ENCODE measurements at places on chromosomes 2 and 18.

DNA sequence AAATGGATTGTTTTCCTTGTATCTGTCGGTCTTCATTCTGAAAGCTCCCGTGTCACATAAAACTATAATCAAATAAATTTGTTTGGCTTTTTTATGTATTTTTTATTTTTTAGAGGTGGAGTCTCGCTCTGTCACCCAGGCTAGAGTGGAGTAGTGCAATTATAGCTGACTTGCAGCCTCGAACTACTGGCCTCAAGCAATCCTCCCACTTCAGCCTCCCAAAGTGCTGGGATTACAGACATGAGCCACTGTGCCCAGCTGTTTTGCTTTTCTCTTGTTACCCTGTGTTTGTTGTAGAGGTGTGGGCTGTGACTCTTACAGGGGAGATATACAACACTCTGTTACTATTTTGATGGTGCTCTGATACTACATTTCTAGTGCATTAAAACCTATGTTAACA is 2.2 kb downstream of the GALM start:
- DNase-seq: no peak

GRCh38 chr2:184599872-184600222 is 1.5 kb downstream of the ZNF804A start:
- DNase-seq: no peak

- no peak for DNase-seq
These were observed 40.1 kb upstream of the AKAIN1 start for GRCh38 chr18:5237083-5237722.

DNA sequence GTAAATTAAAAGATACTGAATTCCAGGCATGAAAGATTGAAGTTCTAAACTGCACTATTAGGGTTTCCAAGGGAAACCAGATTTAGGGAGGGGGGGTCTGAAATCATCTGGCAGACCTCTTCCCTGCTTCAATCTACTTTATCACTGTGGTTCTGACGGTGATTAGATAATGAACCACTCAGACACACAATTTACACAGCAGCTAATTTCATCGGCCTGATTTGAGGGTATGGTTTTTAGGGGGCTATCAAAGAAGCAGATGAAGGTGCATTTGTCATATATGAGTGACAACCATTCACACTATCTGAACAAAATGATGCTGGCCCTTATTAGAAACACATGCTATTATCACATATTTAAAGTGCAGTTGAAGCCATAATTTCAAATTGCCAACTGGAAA is 106.0 kb downstream of the OLA1 start:
- DNase-seq: no peak

DNA sequence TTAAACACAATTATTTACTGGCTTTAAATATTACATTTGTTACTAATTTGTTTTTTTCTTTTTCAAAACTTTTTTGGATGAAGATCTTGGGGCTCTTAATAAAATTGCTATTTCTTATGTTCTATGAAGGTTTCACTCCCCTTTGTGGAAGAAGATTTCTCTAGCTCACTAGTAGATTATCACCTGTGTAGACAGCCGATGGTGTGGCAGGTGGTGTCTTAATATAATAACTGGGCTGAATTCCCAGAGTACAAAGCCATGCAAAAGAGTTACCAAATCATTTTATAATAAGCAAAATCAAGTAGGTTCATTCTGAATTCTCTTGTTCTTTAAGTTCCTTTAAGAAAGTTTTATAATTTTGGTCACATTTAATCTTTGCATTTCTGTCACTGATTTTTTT is 233.7 kb downstream of the CCDC102B start:
- no peak for DNase-seq

- no peak for DNase-seq
These were observed 342.7 kb upstream of the CHAC2 start for GRCh38 chr2:53424902-53425301.

- DNase-seq: no peak
These were observed 39.2 kb downstream of the DPYSL5 start for GRCh38 chr2:26887151-26887550.

GRCh38 chr2:195659982-195660890 is 3.2 kb downstream of the SLC39A10 start:
- peak; percentile 80 for DNase-seq

DNA sequence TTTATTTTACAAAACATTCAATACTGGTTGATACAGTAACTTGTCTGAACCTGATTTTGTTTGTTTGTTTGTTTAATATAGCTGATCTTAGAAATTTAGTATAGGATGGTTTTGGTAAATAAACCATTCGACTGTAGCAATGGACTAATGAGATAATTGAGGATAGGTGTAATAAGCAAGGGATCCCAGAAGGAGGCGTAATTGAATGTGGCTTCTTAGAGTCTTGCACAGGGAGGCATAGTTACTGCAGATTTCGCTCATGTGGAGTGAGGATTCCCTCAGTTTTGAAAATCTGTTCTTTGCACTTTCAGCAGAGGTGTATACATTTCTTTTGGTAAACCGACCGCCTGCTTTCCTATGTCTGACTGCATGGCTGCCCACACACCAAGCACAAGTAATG is 709.6 kb downstream of the SOCS6 start:
- DNase-seq: no peak

GRCh38 chr2:42652086-42652485 is 83.7 kb downstream of the MTA3 start:
- peak; percentile 28 for DNase-seq

GRCh38 chr2:100812116-100812515 is 7.8 kb upstream of the NPAS2 start:
- DNase-seq: peak; percentile 39

DNA sequence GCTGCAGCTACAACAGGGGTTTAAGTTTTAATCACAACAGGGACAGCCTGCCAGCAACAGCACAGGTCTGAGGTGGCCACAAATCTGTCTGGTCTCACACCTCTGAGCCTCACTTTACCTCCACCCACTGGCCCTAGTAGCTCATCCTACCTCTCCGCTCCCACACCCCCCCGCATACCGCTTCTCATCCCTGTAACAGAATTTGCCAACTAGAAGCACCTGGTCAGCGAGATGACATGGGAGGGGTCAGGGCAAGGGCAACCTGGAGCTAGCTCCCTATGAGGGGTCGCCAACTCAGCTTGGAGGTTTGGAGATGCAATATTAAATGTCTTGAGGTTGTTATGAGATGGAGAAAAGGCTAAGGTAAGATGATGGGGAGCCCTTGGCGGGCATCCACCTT is 7.5 kb downstream of the CATIP start:
- DNase-seq: no peak

DNA sequence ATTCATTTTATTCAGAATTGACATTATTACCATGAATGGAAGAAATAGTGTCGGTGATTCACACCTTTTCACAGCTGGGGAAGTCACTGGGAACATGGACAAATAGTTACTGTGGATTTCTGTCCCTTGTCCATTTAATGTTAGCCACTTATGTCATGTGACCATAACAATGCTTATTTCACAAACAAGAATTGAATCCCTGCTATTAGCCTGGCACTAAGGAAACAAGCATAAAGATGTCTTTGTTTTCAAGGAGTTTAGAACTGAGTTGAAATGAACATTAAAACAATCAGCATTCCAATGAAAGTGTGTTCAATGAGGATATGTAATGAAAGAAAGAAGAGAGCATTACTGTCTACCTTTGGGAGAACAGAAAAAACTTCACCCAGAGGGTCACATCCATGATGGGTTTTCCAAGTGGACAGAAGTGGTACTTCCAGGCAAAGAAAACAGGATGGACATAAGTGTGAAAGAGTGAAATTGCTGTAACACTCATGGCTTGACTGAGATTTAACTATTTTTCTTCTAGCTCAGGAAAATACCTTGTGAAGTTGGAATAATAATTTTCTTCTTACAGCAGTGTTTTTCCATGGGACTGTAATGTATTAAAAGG is 324.5 kb upstream of the UBE2E3 start:
- no peak for DNase-seq

DNA sequence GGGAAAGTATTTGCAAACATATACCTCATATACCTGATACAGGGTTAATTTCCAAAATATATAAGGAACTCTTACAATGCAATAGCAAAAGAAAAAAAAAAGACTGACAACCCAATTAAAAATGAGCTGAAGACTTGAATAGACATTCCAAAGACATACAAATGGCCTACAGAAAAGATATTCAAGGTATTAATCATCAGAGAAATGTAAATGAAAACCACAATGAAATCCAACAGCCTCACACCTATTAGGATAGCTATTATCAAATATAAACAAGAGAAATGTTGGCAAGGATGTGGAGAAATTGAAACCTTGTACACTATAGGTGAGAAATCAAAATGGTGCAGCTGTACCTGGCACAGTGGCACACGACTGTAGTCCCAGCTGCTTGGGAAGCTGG is 25.7 kb downstream of the NR4A2 start:
- DNase-seq: no peak

DNA sequence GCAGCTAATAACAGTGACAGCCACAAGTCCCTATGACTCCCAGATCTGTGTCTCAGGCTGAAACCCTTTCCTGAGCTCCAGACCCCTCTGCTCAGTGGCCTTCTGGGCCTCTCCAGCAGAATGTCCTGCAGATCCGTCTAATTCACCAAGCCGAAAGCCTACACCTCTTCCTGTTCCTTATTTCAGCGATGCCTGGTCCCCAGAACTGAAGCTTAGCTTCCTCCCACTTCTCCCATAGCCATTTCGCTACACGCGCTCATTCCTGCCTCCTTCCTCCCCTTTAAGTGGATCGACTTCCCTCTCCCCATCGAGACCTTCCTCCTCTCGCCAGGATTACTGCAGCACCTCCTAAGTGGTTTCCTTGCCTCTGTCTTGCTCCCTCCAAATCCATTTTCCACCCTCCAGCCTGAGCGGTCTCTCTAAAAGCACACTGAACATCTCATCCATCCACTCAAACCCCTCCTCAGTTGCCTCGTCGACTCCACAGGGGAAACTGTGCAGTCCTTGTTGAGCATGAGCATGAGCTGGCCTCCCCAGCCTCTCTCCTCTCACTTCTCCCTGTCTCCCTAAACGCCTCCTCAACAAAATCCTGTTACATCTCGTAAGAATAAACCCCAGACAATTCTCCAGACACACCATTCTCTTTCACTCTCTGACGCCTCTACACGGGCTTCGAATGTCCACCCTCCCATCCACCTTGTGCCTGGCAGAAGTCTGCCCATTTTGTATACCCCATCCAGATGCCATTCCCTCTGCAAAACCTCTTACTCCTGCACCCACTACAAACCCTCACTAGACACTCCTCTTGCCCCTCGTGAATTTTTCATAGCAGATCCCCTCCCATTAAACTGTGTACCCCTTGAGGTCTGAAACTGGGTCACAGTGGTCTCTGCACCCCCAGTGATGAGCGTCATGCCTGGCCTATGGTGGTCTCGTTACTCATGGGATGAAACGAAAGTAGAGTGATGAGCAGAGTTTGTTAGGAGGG is 232.6 kb downstream of the ATAD2B start:
- no peak for DNase-seq

GRCh38 chr18:40292985-40293710 is 1661.9 kb upstream of the PIK3C3 start:
- DNase-seq: no peak

- DNase-seq: no peak
These were observed 147.4 kb downstream of the SOX11 start for GRCh38 chr2:5839550-5839949.

GRCh38 chr2:180456801-180457200 is 449.7 kb upstream of the CWC22 start:
- DNase-seq: no peak

- DNase-seq: no peak
These were observed 76.4 kb downstream of the SKA1 start for GRCh38 chr18:50451100-50451842.

DNA sequence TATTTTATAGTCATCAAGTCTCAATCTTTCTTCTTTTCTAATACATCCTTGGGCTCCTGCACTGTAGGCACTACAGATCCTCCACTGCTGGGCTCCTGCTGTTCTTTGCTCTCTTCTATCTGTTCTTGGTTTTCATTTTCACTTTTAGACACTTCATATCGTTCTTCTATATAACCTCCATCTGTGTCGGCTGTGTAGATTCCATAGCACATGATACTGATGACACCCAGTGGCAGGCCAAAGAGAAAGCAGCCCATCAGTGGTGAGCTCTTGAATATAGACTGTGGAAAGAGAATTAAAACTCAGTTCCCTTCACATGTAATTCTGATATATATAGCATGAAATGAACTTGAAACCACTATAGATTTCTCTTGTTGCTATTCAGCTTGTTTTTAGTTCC is 38.0 kb downstream of the TMX3 start:
- DNase-seq: no peak

GRCh38 chr18:28691496-28691840 is 514.5 kb upstream of the CDH2 start:
- no peak for DNase-seq

DNA sequence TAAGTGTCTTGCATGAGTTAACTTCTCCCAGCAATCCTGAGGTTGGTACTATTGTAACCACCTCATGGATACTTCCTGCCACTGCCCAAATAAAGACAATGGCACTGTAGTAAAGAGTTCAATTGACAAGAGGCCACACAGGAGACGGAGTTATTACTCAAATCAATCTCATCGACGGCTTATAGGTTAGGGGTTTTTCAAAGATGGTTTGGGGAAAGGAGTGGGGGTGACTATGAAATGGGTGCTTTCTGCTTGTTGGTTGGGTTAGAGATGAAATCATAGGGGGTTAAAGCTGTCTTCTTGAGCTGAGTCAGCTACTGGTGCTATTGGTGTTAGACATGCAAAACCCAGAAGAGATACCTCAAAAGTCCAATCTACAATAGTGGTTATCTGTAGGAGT is 1258.0 kb upstream of the ZEB2 start:
- DNase-seq: no peak

GRCh38 chr2:118588850-118589249 is 258.6 kb downstream of the EN1 start:
- DNase-seq: no peak

DNA sequence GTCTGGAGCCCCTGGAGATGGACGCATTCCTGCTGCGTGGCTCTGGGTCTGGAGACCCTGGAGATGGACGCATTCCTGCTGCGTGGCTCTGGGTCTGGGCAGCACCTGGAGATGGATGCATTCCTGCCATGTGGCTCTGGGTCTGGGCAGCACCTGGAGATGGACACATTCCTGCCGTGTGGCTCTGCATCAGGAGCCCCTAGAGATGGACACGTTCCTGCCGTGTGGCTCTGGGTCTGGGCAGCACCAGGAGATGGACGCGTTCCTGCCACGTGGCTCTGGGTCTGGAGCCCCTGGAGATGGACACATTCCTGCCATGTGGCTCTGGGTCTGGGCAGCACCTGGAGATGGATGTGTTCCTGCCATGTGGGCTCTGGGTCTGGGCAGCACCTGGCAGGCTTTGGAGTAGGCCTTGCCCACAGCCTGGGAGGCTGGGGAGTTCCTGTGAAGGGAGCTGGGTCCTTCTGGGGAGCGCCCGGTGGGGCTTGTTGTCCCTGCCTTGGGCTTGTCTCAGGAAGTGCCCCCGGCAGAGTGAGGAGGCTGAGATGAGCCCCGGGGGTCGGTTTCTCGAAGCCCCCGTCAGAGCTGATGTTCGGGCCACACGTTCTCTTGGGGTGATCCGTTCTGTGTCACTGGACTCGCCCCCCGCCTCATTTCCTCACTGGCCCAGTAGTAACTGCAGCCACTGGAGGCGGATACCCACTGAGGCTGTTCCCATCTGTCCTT is 41.0 kb downstream of the SH3BP4 start:
- DNase-seq: no peak
